Cerebellar cortex (tissue), 1 donor: ENCODE measurements at places on chromosomes 1 and 21.
A peak's percentile ranks its signal among the peaks of the same experiment; 100 is the strongest.

- peak; percentile 66 for DNase-seq
These were observed 10.9 kb downstream of the S100PBP start for GRCh38 chr1:32828341-32828740.

DNA sequence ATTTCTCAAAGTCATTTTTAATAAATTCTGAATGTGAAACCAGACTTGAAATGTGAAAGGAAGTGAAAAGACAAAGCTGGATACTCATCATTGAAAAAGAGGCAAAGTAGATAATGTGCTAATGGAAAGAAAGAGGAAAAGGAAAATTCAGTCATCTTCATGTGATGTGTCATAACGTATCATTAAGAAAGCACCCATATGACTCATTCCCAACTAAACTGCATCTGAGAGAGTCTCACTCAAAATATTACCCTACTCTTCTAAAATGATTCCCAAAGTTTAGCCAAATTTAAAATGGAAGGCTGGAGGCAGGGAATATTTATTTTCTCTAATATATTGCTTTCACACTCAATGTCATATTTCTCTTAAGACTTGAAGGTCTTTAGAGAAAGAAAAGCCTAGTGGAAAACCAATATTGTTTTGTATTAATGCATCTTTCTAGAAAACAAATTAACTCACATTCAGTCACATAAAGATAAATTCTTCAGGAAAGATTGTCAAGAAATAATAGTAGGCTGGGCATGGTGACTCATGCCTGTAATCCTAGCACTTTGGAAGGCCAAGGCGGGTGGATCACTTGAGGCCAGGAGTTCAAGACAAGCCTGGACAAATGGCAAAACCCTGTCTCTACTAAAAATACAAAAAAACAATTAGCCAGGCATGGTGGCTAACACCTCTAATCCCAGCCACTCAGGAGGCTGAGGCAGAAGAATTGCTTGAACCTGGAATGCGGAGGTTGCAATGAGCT lies 129.9 kb downstream of the SLC30A10 start:
- no peak for DNase-seq

- no peak for DNase-seq
These were observed 38.3 kb upstream of the NRDC start for GRCh38 chr1:51916587-51917405.

DNA sequence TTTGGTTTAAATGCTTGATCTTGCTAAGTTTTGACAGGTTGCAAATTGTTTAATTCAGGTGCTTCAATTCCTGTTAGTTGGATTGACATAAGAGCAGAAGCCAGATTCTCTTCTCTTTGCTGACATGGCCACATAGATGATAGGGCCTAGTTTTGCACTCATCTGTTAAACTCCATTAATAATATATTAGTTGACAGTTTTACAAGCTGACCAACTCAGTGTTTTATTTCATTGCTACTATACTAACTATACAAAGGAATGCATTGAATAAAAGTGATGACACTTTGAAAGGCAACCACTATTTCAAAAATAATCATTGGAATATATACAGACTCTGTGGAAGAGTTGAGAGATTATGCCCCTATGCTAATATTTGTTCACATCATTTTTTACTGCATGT lies 255.6 kb upstream of the DPYD start:
- DNase-seq, result no peak

DNA sequence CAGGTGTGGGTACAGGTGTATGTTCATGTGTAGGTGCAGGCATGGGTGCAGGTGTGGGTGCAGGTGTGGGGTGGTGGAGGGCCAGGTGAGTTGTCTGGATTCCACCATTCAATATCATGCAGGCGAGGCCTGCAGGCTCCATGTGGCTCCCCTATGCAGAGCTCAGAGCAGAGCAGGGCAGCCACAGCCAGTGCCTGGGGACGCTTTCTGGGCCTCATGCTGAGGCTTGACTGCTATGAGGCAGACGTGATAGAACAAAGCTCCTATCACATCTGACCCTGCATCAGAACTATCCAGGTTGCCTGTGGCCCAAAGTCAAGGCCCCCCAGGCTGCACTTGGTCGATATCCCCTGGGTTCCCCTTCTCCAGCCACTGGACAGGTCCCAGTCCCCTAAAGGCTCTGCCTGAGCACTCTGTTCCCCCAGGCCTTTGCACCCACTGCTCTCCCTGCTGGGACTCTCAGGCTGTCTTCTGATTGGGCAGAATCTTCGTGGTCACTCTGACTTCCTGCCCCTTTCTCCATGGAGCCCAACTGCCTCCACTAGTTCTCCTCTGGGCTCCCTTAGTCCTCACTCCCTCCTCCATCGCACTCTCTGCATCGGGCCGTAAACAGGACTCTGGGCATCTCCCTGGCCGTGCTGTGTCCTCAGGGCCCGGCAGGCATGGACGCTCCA lies 78.6 kb upstream of the ACTL8 start:
- DNase-seq, result no peak

- DNase-seq, result no peak
These were observed 23.6 kb upstream of the PKP1 start for GRCh38 chr1:201259476-201260235.

DNA sequence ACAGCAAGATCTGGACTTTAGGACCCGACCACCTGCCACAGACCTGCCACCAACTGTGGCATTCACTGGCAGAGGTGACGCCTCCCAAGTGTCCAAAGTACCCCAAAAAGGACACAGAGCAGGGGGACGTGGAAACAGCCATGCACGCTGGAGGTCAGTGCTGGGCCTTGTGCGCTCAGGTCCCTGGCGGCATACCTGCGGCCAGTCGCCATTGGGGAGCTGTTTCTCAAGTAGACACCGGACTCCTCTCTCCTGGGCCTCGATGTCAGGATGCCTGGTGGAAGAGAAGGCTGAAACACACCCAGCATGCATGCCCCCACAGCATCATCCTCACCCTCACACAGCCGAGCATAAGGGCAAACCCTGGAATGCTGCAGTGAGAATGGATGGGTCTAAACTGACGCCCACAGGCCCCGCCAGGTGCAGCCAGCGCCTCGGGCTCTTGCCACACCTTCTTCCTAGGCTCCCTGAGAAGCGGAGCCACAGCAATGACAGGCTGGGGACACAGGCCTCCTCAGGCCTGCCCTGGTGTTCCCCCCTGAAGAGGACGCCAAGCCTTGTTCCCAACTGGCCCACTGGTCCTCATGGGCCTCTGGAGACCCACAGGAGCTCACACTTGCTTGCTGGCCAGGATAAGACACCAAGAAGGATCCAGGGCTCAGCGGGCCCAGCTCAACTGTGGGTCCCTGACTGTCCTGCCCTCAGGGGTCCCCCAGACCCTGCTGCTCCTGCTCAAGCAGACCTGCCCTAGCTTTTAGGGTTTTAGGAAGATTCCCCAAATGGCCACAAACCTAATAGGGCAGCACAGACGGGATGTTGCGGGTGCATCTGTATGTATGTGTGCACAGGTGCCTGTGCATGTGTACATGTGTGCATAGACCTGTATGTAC lies 7.7 kb upstream of the SPATC1L start:
- no peak for DNase-seq

DNA sequence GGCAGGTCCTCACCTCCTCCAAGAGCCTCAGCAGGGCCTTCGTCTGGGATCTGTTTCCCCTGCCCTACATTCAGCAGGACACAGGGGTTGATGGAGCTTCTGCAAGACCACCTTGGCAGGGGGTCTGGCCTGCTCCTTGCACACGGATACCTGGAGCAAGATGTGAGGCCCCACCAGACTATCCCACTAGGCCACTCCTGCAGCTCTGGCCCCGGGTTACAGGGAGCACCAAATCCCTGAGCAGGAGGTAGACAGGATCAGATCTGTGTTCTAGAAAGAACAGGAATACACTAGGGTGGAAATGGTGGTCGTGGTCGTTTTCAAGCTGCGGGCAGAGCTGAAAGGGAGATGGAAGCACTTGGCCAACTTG lies 33.5 kb downstream of the EPHX1 start:
- DNase-seq, result no peak

GRCh38 chr1:18907021-18907916 lies 4.9 kb upstream of the ALDH4A1 start:
- peak; percentile 85 for DNase-seq

GRCh38 chr1:223780949-223781348 lies 64.8 kb downstream of the TP53BP2 start:
- DNase-seq, result no peak
